ENCODE measurements at places on chromosomes 3 and 15.

- DNase-seq, result no peak
- no peak overlapping the region for H3K4me3 ChIP-seq
- H3K36me3 ChIP-seq, result no peaks in the 10 kb centered on the region
- no peaks in the 10 kb centered on the region for H3K27me3 ChIP-seq
These were observed 72.0 kb downstream of the PDZRN3 start for GRCh38 chr3:73552700-73553099.

DNA sequence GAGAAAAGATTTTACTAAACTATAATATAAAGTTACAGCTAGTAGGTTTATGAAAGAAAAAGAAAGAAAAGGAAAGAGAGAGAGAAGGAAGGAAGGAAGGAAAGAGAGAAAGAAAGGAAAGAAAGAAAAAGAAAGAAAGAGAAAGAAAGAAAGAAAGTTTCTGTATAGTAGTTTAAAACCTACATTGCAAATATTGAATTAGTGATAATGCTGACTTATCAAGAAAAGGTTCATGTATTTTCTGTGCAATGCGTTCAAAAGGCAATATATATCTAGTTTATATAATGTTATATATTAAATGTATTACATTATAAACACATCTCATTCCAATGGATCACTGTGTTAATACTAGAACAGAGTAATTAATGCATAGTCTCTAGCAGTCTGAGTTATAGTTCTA is 648.4 kb downstream of the ZBBX start:
- no peak for DNase-seq
- no peaks in the 10 kb centered on the region for H3K4me1 ChIP-seq
- no peak overlapping the region for H3K27ac ChIP-seq
- no peaks in the 10 kb centered on the region for H3K27me3 ChIP-seq
- no peaks in the 10 kb centered on the region for H3K36me3 ChIP-seq
- H3K4me3 ChIP-seq, result no peak overlapping the region

DNA sequence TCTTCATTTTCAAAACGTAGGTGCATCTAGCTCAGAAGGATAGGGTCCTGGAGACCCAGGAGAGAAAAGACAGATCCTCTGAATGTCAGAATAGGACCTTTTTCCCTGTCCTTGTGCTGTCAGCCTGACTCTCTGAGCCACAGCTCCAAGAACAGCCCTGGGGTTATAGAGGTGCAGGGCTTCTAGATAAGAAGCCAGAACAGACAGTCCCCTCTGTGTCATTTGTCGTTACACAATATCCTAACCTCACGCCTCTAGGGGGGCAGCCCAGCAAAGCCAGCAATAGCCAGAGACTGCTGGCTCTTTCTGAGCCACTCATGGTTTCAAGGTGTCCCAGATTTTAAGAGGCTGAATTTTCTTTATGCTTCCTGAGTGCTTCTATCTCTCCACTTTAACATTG is 153.2 kb upstream of the THBS1 start:
- H3K4me3 ChIP-seq, result no peak overlapping the region
- no peak overlapping the region for H3K27ac ChIP-seq
- H3K27me3 ChIP-seq, result no peaks in the 10 kb centered on the region
- H3K36me3 ChIP-seq, result no peaks in the 10 kb centered on the region
- H3K4me1 ChIP-seq, result no peaks in the 10 kb centered on the region

DNA sequence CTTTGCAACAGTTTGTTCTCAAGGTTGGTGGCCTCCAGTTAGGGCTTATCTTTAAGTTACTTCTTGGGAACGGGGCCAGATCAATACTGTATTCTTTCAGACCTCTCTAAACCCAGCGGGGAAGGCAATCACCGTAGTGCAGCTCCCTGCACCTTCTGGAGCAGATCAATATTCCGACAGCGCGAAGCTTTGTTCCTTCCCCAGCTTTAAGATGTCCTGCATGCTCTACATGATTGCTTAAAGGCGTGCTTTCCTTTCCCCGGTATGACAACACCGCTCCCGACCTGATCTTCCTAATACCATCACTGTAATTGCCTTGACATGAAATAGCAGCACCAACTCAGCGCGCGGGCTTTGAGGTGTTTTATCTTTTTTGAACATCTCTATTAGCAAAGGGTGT is 755.2 kb downstream of the NR2F2 start:
- no peaks in the 10 kb centered on the region for H3K27me3 ChIP-seq
- no peak overlapping the region for H3K4me3 ChIP-seq
- H3K27ac ChIP-seq, result no peak overlapping the region
- DNase-seq, result no peak
- no peaks in the 10 kb centered on the region for H3K4me1 ChIP-seq
- no peaks in the 10 kb centered on the region for H3K36me3 ChIP-seq

DNA sequence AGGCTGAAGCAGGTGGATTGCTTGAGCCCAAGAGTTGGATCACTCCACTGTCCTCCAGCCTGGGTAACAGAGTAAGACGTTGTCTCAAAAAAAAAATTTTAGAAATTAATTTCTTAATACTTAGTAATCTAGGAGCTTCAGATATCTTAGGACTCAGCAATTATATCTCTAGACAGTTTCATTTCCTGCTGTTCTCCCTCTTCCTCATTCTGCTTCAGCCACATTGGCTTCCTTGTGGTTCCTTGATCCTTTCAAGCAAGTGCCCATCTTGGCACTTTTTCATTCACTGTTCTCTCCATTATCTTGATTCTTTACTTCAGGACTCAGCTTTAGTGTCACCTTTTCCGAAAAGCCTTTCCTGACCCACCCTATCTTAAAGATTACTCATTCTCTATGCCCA is 22.5 kb downstream of the TMEM202 start:
- H3K4me3 ChIP-seq, result no peak overlapping the region
- DNase-seq, result no peak
- H3K4me1 ChIP-seq, result no peaks in the 10 kb centered on the region
- no peak overlapping the region for H3K27ac ChIP-seq
- no peaks in the 10 kb centered on the region for H3K36me3 ChIP-seq
- no peaks in the 10 kb centered on the region for H3K27me3 ChIP-seq

DNA sequence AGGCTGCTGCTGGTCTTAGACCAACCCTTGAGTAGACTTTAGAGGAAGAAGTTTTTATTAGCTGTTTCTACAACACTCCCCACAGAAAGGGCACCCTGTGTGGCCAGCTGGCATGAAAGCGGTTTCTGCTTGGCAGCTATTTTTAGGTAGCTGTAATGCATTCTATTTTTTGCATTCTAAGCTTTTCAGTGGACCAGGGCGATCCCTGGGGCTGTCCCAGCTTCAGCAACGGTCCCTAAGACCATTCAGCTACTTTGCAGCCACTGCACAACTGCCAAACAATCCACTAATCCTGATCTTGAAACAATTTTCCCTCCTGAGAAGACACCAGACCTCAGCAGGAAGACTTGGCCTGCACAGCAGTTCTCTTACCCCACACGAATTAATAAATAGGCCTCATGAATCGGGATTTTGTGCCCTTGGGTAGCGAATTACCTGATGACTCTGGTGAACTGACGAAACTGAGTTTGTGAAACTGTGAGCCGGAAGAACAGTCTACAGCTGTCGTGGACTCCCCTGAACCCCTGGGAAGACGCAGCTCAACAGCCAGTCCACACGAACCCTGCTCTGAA is 14.6 kb upstream of the TFRC start:
- no peak overlapping the region for H3K4me3 ChIP-seq
- no peak overlapping the region for H3K27ac ChIP-seq
- H3K27me3 ChIP-seq, result no peaks in the 10 kb centered on the region
- no peaks in the 10 kb centered on the region for H3K36me3 ChIP-seq
- DNase-seq, result no peak
- peaks cover 13% of the 10 kb centered on the region for H3K4me1 ChIP-seq

DNA sequence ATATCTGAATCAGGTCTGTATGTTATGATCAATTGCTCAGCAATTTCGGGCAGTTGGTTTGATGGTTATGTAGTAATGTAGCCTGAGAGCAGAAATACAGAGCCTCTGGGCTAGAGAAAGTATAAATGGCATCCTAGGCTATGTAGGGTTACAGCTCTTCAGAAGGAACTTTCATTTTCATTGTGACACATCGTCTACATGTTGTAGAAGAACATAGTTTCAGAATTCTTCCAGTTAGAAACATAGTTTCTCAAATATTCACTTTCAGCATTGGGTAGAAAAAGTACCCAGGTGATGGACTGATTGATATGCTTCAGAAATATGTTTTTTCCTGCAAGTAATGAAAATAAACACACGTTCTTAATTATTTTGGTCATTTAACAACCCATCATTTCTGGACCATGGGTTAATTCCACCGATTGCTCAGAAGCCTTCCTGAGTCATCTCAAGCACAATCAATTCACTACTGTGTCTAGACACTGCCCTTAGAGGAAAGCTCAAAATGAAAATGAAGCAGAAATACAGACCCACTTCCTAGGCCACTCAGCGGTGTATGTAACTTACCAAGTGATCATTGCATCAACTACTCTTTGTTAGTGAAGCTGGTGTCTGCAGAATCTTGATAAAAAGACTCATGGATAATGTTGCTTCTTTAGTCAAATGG is 88.8 kb upstream of the TSEN2 start:
- DNase-seq, result no peak
- no peaks in the 10 kb centered on the region for H3K27me3 ChIP-seq
- H3K27ac ChIP-seq, result no peak overlapping the region
- no peaks in the 10 kb centered on the region for H3K4me1 ChIP-seq

GRCh38 chr15:77035584-77035983 is 35.3 kb downstream of the TSPAN3 start:
- peaks cover 1% of the 10 kb centered on the region for H3K4me1 ChIP-seq
- no peak overlapping the region for H3K4me3 ChIP-seq
- no peak for DNase-seq
- H3K36me3 ChIP-seq, result peaks cover 18% of the 10 kb centered on the region

GRCh38 chr3:72230774-72231379 is 445.9 kb upstream of the PROK2 start:
- no peak for DNase-seq
- H3K27me3 ChIP-seq, result no peaks in the 10 kb centered on the region
- H3K4me3 ChIP-seq, result no peak overlapping the region

GRCh38 chr3:171873580-171873979 is 30.4 kb downstream of the TMEM212 start:
- no peak overlapping the region for H3K4me3 ChIP-seq
- no peak for DNase-seq
- peaks cover 44% of the 10 kb centered on the region for H3K4me1 ChIP-seq
- no peaks in the 10 kb centered on the region for H3K36me3 ChIP-seq

GRCh38 chr15:41921639-41922038 is 27.8 kb upstream of the SPTBN5 start:
- DNase-seq, result no peak
- H3K4me3 ChIP-seq, result no peak overlapping the region
- peak overlapping the region; percentile 32 for H3K27ac ChIP-seq
- H3K4me1 ChIP-seq, result peaks cover 48% of the 10 kb centered on the region
- peaks cover 7% of the 10 kb centered on the region for H3K36me3 ChIP-seq

- no peak for DNase-seq
- no peak overlapping the region for H3K4me3 ChIP-seq
- no peaks in the 10 kb centered on the region for H3K36me3 ChIP-seq
These were observed 3.6 kb upstream of the GNB4 start for GRCh38 chr3:179454887-179455286.

DNA sequence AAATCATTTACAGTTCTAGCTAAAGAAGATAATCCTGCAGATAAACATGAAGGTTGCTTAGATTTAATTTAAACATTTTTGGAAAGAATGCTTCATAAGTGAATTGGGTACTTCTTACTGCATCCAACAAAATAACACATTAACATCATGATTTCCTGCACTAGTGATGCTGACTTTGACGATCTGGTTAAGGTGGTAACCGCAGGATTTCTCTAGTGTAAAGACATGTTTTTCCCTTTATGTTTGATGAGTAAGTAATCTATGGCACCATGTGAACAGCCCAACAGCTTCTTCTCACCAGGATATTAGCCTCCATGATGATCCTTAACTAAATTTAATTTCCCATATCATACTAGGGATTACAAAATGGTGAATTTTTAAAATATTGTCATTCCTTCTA is 14.1 kb downstream of the SPPL2A start:
- no peak for DNase-seq
- H3K36me3 ChIP-seq, result no peaks in the 10 kb centered on the region
- peak overlapping the region; percentile 8 for H3K27ac ChIP-seq
- H3K27me3 ChIP-seq, result no peaks in the 10 kb centered on the region
- peaks cover 19% of the 10 kb centered on the region for H3K4me1 ChIP-seq

All from thoracic aorta (tissue), 2 donors.